NCI-H345 (cell line): ENCODE measurements at places on chromosomes 4 and X.

- no peak for DNase-seq
These were observed 62.3 kb upstream of the SHOX start for GRCh38 chrX:568311-568710.

DNA sequence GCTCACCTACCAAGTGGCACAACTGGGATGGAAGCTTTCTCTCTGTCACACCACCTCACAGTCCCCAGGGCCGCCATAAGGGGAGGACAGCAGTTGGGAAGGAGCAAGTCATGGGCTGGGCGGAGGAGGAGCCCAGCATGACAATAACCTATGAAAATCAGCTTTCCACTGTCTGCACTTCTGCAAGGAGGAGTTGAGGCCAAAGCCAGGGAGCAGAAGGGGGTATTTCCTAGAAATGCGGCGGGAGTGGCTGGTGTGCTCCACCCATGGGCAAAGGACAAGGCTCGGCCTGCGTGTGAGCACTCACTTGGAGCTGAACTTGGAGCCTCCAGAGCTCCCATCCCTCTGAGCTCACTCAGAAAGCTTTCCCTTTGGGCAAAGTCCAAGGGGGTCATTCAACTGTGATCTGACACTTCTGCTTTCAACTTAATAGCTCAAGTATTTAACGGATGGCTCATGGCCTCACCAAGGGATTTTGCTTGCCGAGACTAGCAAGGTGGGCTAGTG lies 18.5 kb downstream of the APLN start:
- no peak for DNase-seq

DNA sequence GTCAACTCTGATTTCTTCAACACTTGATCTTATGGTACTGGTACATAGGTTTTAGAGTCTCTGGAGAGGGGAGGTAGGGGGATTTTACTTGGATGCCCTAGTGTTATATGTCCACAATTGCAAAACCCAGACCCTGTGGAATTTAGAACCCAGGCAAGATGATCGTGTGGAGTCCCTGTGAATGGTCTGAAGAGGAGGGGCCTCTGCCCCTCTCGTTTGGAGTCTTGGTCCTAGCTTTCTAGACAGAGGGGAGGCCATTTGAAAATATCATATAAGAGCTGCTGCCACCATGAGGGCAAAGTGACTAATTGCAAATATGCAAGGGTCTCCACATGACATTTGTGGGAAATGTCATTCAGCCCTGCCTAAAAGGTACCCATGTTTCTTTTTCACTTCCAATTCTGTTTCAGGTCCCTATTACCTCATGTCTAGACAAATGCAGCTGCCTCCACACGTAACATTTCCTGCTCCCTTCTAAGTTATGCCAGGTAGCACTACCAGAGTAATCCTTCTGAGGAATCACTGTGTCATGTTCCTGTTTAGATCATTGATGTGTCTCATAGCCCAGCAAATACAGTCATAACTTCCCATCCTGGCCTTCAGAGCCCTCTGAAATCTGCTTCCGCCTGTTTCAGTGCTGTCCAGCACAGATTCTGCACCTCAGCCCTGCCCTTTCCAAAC lies 126.8 kb downstream of the KLHL8 start:
- DNase-seq, result peak; percentile 46

- DNase-seq, result no peak
These were observed 371.8 kb upstream of the NR3C2 start for GRCh38 chr4:148814030-148814429.

DNA sequence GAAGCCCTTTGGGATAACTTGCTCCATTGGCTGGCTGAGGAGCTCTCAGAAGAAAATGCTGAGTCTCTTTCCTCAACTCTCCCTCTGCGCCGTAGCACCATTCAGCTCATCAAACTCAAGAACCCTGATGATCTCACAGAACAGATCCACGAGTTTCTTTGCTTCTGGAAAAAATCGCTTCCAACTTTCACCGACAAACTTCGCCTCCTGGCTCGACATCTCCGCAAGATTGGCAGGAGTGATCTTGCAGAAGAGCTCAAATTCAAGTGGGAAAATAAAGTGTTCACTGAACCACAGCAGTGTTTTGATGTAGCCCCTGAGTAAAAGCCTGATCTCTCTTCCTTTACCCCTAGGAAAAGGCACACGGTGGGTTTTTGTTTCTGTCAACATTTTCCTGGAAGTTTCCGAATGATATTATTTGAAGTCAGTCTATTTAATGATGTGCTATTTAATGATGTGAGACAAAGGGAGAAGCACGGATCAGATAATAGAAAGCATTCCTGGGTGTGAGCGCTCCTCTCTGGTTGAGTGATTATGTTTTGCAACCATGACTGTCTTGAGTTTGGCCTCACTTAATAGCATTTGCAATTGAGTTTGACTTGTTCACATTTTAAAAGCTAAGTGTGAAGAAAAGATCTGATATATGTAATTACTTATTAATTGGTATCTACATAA lies 62.2 kb downstream of the DTHD1 start:
- no peak for DNase-seq

- DNase-seq, result no peak
These were observed 116.7 kb upstream of the GLRA2 start for GRCh38 chrX:14412686-14413085.

DNA sequence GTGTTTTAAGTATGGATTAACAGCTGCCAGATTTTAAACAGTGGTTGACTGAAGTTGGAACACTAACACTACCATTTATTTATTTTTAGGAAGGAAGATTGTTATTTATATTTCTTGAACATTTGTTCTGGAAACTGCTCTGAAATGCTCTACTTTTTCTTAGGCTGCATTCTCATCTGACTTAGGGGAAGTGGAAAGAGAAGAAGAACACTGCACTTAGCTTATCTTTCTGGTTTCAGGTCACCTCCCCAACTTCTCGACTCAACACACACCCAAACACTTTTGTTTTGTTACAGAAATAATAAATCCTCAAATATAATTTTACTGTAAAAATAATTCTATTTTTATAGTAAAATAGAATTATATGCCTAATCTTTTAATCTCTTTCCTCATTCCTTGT lies 18.6 kb downstream of the BLTP1 start:
- DNase-seq, result no peak
